NCI-H510A (cell line): ENCODE measurements at places on chromosomes 12 and 14.

DNA sequence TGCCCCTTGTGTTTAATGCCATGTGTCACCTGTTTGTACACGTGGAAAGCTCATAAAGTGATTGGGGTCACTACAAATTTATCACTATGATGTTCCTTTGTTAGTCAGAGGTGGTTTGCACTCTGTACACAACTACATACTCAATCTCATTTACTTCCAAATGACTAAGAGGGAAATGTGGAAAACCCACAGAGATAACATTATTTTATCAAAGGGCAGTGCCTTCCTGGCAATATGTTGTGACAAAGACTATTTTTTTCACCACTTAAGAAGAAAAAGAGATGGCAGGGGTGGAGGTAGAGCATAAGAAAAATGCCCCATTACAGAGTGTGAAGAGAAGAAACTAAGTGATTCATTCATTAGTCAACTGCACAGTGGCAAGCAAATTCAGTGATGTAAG is 1064.1 kb upstream of the FLRT2 start:
- DNase-seq, result no peak

DNA sequence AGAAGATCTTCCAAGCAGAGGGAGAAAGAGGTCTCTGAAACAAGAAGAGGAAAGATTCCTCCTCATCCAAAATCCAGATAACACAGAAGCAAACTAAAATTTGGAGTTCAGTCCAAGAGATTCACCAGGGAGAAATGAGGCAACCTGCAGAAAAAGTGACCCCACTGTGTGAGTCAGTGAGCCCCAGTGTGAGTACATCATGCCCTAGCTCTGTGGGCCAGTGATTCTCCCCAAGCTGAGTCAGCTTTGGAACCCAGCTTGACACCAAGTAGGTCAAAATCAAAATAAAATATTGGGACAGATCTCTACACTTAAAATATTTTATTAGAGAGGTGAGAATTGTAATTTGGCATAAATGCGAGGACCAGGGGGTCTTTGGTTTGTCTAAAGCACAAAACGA is 17.2 kb downstream of the CLEC2B start:
- no peak for DNase-seq

DNA sequence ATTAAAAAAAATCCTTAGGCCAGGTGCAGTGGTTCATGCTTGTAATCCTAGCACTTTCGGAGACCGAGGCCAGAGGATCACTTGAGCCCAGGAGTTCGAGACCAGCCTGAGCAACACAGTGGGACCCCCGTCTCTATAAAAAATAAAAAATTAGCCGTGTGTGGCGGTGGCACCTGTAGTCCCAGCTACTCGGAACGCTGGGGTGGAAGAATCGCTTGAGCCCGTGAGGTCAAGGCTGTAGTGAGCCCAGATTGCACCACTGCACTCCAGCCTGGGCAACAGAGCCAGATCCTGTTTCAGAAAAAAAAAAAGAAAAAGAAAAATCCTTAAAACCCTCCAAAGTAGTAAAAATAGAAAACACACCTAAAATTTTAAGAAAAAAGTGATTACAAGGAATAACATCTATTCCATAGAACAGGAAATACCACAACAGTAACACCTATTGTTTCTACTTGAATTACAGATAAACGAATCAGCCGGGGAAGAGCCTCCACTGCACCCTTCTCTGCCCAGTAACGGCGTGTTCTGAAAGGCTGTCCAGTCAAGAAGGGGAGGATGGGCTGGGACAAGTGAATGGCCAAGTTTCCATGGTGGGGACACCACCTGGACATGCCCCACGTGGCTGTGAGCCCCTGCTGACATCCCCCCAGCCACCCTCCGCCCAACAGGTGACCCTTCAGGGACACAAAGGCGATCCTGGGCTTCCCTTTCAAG is 17.8 kb downstream of the POLE start:
- no peak for DNase-seq

- DNase-seq, result no peak
Observed at GRCh38 chr12:26188127-26188526, 7.2 kb upstream of the SSPN start.

- DNase-seq, result no peak
Observed at GRCh38 chr12:62426089-62426488, 40.5 kb upstream of the MON2 start.

DNA sequence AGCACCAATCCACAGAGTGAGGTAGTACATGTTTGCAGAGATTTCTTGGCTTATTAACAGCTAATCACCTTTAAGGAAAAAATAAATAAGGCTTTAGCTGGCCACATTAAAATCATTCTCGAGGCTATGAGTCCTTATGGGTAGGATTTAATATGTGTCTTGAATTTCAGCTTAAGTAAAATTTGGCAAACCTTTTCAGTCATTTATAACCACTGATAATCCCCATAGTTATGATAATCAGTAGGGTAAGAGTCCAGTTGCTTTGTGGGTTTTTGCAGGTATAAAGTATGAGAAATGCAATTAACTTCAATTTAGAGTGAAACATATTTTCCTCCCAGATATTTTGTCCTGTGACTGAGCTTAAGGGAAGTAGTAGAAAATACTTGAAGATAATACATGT is 1458.9 kb upstream of the FLRT2 start:
- no peak for DNase-seq

DNA sequence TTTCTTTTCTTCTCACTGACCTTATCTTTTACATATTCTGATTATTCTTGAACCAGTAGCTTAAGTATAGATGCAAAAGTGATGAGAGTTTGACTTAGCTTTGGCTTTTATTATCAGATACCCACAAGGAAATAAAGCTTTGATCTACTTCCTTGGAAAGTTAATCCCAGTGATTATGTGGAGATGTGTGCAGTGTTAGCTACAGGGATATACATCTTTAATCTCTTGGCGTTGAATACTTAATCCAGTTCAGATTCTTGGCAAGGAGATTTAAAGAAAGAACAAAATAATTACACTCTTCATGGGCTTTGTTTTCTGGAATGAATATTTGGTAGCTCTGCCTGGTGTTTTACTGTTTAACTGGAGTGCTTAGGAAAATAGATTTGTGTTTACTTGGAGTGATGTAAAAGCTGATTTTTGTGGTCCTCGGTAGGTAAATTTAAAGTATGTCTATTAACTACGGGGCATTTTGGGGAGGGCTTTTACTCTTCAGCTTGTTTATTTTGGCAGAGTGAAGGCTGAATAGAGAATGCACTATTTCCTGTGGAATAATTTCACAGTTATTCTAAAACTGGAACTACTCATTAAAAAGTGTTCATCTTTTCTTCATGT is 150.1 kb upstream of the LRIG3 start:
- no peak for DNase-seq

- no peak for DNase-seq
Observed at GRCh38 chr12:3888659-3889058, 15.5 kb upstream of the PARP11 start.

GRCh38 chr14:74508292-74508731 is 14.7 kb downstream of the ISCA2 start:
- no peak for DNase-seq

GRCh38 chr14:65226824-65227604 is 124.7 kb upstream of the MAX start:
- DNase-seq, result no peak

GRCh38 chr14:91303091-91303923 is 58.8 kb upstream of the GPR68 start:
- DNase-seq, result no peak

DNA sequence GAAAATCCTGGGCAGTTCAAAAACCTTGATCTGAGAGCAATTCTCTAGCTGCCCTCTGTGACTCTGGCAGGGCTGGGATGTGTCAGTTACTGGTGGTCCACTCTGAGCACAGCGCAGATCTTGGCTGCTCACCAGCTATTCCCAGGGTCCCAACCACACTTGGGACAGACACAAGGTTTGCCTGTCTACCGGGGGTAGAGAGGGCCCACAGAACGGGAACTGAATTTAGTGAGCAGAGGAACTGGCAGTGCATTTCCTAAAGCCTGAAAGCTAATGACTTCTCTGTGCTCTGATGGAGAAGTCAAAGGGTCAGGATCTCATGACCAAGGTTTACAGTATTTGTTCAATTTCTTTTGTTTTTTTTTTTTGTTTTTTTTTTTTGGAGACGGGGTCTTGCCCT is 2.6 kb downstream of the PDE6H start:
- DNase-seq, result no peak

GRCh38 chr14:64234877-64235651 is 59.1 kb downstream of the ESR2 start:
- DNase-seq, result no peak

DNA sequence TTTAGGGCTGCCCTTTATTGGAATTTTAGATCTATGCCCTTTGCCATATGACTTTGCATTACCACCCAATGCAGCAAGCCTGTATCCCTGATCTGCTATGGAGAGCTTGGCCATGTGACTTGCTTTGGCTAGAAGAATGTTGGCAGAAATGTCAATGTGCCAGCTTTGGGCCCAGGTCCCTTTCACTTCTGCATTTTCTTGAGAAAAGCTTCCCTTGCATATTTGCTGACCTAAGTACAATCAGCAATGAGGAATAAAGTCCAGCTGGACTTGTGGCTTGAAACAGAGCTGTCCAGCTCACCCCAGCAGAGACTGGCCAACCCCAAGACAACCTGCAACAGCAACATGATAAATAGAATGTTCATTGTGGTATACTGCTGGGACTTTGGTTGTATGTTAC is 135.9 kb downstream of the PAH start:
- no peak for DNase-seq

GRCh38 chr12:63779498-63780481 is at the start of gene RXYLT1:
RXYLT1 (plus strand) TSS chr12:63779909; CDS start chr12:63779961, 52 bp downstream.
- peak; percentile 78 for DNase-seq

GRCh38 chr14:39704594-39704993 is 272.4 kb upstream of the FBXO33 start:
- no peak for DNase-seq

- DNase-seq, result no peak
Observed at GRCh38 chr12:20319366-20319765, 49.0 kb upstream of the PDE3A start.

DNA sequence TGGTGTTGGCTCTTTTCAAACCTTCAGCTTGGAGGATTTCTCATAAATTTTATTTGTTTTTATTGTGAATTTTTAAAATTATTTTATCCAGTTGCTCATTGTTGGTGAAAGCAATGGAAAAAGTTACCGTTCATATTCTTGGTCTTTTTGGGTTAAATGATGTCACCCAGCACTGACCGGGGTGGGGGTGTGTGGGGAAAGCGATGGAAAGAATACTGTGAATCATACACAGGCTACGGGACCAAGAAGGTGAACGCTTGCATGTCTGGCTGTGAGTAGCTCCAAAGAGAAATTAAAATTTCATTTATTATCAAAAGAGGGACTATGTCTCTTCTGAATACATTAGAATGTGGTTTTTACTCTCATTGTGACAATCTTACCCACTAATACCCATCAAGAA is 430.1 kb downstream of the AEBP2 start:
- DNase-seq, result no peak

DNA sequence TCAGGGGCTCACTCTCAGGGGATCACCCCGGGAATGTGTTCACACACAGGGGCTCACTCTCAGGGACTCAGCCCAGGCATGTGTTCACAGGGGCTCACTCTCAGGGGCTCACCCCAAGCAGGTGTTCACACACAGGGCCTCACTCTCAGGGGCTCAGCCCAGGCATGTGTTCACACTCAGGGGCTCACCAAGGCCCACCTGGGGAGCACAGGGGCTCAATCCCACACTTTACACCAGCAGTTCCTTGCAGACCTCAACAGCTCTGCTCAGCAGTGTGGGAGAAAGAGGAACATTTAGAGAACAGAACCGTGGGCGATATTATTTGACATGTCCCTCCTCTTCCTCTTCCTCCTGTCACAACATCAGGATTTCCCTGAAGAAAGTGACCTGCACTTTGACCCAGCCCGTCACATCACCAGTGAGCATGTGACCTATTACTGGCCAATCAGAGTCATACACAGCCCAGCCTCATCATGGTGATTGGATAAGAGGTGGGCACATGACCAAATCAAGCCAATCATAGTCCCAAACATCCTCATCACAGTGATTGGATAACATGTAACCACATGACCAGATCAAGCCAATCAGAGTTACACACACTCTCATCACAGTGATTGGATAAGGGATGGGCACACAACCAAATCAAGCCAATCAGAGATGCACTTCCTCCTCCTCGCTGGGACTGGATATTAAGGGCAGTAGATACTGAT is 359.4 kb upstream of the SFSWAP start:
- no peak for DNase-seq

GRCh38 chr14:56180754-56181542 is 62.7 kb downstream of the PELI2 start:
- no peak for DNase-seq

GRCh38 chr12:43079476-43079875 is 472.5 kb downstream of the ADAMTS20 start:
- DNase-seq, result no peak

- no peak for DNase-seq
Observed at GRCh38 chr12:74689929-74690328, 152.3 kb downstream of the ATXN7L3B start.

DNA sequence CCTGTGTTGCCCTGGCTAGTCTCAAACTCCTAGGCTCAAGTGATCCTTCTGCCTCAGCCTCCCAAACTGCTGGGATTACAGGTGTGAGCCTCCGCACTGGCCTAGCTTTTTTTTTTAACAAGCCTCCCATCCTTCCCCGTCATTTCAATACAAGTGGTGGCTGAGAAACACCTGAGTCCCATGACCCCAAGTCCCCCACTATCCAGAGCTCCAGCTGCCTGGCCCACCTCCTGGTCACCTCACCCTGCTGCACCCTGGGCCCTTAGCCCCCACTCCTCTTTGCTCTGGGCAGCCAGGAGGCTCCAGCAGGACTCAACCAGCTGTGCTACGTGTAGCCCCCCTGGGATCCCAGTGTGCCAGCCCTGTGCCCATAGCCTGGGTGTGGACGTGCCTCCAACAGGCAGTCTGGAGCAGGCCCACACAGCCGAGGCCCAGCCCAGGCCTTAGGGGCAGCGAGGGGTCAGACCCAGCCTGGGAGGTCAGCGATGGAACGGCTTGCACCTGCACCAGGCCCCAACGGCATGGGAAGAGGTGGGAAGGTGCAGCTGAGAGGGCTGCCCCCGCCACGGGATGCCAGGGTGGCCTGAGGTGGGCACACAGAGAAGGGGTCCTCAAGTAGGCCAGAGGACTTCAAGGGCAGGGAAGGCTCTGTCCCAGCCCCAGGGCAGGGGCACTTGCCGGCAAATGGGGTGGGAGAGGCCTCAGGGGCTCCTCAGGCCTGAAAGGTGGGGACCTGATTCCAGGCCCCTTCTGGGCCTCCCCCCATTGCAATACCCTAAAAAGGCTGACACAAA is 6.5 kb downstream of the AHNAK2 start:
- DNase-seq, result no peak

DNA sequence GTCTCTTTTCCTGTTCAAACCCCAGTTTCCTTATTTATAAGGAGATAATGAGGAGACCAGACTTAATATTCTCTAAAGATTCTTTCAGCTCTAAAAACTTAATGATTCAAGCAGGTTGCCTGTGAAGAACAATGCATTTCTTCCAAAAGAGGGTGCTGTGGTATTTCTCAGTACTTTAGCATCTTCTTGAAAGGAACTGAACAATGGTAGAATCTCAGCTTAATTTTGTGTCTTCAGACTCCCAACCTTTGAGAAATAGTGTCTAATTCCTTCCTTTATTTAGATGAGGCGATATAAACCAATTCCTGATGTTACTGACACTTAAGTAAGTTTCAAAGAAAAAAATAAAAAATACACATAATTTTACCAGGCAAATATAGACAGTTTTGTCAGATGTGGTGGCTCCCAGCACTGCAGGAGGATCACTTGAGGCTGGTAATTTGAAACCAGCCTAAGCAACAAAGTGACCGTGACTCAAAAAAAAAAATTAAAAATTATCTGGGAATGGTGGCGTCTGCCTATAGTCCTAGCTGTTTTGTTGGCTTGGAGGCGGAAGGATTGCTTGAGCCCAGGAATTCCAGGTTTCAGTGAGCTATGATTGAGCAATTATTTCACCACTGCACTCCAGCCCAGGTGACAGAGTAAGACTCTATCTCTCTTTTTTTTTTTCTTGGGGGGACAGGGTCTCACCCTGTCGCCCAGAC is 76.9 kb upstream of the PSMA6 start:
- DNase-seq, result no peak
